IMR-90 (cell line): ENCODE measurements at places on chromosomes 2 and 18. TPM values are rescaled to one million over a fixed set of nuclear protein-coding genes. Genes with fewer than 3 reads are reported as not detected.

ZNF521 gene
- 44.7 and 59.3 TPM in 2 replicates for total RNA-seq

ZBTB7C gene
- not detected in 2 replicates for total RNA-seq

PPM1G gene
- 95.9 and 99.2 TPM in 2 replicates for total RNA-seq

CD226 gene
- total RNA-seq = under 0.01 and 1.1 TPM in 2 replicates

COL4A4 gene
- 0.28 TPM in 1 of 2 replicates, not detected in the other for total RNA-seq

SERPINB2 gene
- total RNA-seq = 34.4 and 43.0 TPM in 2 replicates

VWA3B gene
- not detected in 2 replicates for total RNA-seq

MATN3 gene
- total RNA-seq = 0.90 and 1.1 TPM in 2 replicates

PPP1R1C gene
- total RNA-seq = 0.28 and 0.36 TPM in 2 replicates

MDH1B gene
- total RNA-seq = 0.54 and 0.56 TPM in 2 replicates

FIGN gene
- total RNA-seq = 0.56 and 0.90 TPM in 2 replicates

ABCG5 gene
- not detected in 2 replicates for total RNA-seq

YPEL5 gene
- 40.7 and 54.7 TPM in 2 replicates for total RNA-seq

SPP2 gene
- not detected in 2 replicates for total RNA-seq

GPAT2 gene
- total RNA-seq = 0.28 and 0.36 TPM in 2 replicates

SLC9A2 gene
- total RNA-seq = not detected in 2 replicates

MAP3K19 gene
- not detected in 2 replicates for total RNA-seq

TMEM200C gene
- 1.4 and 1.7 TPM in 2 replicates for total RNA-seq

LCLAT1 gene
- total RNA-seq = 11.5 and 18.3 TPM in 2 replicates

C18orf54 gene
- 3.0 and 5.6 TPM in 2 replicates for total RNA-seq

KLHL41 gene
- 0.18 and 0.28 TPM in 2 replicates for total RNA-seq

GCC2 gene
- 8.6 and 16.7 TPM in 2 replicates for total RNA-seq

HOXD8 gene
- not detected in 2 replicates for total RNA-seq

ATG16L1 gene
- 26.2 and 26.9 TPM in 2 replicates for total RNA-seq

SAG gene
- not detected in 2 replicates for total RNA-seq

TEX44 gene
- total RNA-seq = not detected in 2 replicates

FBXO11 gene
- 27.1 and 32.2 TPM in 2 replicates for total RNA-seq

PLGLB2 gene
- 0.72 and 0.83 TPM in 2 replicates for total RNA-seq

CCL20 gene
- not detected in 2 replicates for total RNA-seq

GPR17 gene
- total RNA-seq = not detected in 2 replicates

TRIM43 gene
- total RNA-seq = not detected in 2 replicates

SCYGR4 gene
- not detected in 2 replicates for total RNA-seq

CNRIP1 gene
- total RNA-seq = 23.3 and 25.6 TPM in 2 replicates

EN1 gene
- total RNA-seq = not detected in 2 replicates
